ENCODE measurements at places on chromosomes 7 and 10.

DNA sequence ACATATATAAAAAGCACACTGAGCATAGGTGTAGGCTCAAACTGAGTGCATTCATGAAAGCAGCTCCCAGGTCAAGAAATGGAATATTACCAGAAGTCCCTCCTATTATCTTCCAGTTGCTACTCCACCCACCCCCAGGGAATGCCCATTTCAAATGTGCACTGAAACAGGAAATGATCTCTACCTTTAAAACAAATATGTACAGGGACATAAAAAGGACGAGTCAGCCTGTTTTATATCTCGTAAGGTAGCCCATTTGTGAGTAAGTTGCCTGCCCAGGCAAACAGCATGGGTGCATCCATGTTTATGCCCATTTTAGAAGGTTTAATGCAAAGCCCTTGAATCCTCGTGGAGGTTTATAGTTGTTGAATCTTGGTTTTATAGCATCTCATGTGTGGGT is 10.4 kb downstream of the FFAR4 start:
- DNase-seq = no peak

- no peak for DNase-seq
Observed at GRCh38 chr7:106778656-106779250, 86.3 kb upstream of the PIK3CG start.

DNA sequence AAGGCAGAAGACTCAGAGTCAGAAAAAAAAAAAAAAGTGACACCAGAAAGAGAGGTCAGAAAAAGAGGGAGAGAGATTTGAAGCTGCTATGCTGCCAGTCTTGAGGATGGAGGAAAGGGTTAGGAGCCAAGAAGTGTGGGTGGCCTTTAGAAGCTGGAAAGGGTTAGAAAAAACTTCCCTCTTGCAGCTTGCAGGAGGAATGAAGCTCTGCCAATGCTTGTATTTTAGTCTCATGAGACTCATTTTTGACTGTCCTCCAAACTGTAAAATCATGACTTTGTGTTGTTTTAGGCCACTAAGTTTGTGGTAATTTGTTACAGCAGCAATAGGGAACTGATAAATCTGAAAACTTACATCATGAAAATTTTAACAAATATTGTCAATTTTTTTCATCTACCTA is 127.7 kb upstream of the NOBOX start:
- DNase-seq = no peak

GRCh38 chr7:131562941-131563340 is 6.5 kb upstream of the PODXL start:
- no peak for DNase-seq

DNA sequence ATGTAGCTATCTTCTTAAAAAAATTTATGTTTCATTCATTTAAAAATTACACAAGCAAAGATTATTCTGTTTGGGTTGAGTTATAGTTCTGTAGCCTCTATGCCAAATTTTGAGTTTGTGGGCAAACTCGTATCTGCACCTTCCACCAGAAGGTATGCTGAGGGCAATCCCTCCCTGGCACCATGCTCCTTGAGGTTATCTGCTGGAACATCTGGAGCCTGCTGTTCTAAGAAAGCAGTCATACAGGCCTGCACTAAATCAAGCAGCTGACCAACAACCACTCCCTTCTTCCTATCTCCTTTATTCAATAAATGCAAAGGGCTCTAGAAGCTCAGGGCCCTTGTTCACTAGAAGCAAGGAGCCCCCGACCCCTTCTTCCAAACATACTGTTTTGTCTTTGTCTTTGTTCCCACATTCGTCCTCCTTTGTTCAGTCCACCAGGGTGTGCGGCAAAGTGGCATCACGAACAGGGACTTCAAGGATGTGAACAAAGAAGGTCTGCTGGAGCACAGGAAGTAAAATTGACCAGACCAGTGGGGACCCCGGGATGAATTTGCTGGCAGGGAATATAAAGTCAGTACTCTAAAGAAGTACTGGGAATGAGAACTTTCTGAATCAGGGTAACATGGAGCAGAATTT is 36.4 kb downstream of the OR13A1 start:
- no peak for DNase-seq

GRCh38 chr7:69681181-69681580 is 82.9 kb downstream of the AUTS2 start:
- DNase-seq = no peak

- DNase-seq = no peak
Observed at GRCh38 chr7:151744656-151745638, 132.0 kb downstream of the PRKAG2 start.

DNA sequence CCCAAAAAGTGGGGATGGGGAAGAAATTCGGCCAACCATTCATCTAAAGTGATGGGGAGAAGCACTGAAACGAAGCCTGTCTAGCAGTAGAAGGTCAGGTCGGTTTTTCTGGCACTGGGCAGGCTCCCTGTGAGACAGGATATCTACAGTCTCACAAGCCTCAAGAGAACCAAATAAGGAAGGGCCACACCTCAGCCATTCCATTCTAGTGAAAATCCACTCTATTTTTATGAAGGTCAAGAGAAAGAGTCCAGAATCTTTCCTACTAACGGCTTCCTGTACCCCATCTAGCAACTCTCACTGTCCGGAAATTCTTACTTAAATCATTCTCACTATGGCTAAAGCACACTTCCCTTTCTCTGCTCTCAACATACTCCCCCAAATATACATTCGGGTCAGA is 267.1 kb downstream of the PRPF18 start:
- DNase-seq = no peak
